Naive B cell (primary cell): ENCODE measurements at places on chromosomes 5 and 9.

DNA sequence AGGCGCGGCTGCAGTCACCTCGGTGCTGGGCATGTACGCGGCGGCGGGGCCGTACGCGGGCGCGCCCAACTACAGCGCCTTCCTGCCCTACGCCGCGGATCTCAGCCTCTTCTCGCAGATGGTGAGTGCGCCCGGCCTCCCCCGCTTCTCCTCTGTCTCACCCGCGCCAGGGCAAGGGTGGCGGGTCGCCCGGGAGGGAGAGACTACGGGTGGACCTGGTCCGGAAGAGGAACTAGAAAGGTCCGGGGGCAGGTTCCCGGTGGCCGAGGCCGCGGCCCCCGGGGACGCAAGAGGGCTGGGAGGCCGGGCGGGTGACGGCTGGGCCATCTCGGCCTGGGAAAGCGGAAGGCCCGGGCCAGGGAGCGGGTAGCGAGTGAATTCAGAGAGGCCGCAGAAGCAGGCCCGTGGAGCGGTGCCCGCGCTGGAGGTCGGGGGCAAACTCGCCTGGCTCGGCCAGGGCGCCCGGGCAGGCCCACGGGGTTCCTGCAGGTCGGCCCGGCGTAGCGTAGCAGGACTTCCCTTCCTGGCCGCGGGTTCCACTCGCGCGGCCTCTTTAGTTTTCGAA is 711 bp downstream of the IRX1 start:
- no peak for DNase-seq

DNA sequence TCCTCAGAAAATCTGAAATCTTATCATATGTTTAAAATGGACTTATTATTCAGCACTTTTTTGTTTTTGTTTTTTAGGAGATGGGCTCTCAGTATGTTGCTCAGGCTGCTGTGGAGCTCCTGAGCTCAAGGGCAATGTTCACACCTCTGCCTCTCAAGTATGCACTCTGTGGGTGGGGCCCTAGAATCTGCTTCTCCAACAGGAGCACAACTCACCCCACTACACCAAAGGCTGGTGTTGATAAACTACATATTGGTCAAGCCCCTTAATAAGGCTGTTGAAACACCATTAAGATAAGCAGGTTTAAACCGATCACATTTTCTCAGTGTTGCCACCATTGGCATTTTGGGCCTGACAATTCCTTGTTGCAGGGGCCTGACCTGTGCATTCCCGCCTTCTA is 131.6 kb downstream of the FANCC start:
- no peak for DNase-seq

DNA sequence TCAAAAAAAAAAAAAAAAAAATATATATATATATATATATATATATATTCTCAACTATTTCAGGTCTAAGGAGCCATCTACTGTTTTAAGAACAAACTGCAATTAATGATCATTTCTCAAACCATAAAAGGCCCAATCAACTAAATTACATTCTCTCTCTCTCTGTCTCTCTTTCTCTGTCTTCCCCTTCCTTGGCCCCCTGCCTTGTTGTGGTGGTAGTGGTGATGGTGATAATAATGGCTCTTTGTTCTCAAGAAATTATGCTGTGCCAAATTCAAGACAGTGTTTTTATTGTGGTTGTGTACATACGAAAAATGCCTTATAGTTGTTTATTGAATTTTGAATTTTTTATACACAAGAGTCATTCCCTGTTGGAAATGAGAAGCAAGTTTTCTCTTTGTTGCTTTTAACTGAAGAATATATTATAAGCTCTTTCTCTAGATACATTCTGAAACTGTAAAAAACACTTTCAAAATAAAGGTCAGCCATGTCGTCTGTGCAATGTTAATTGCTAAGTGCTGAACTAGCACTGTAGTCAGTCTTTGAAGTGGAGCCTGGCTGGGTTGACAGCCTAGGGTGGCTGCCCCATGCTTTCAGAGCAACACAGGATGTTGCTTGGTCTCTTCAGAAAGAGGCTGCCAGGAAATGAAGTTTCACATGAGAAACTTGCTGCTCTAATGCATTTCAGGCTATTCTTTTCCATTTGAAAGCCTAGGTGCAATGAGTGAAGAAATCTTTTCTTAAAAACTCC is 96.0 kb downstream of the HINT1 start:
- DNase-seq, result peak; percentile 20

DNA sequence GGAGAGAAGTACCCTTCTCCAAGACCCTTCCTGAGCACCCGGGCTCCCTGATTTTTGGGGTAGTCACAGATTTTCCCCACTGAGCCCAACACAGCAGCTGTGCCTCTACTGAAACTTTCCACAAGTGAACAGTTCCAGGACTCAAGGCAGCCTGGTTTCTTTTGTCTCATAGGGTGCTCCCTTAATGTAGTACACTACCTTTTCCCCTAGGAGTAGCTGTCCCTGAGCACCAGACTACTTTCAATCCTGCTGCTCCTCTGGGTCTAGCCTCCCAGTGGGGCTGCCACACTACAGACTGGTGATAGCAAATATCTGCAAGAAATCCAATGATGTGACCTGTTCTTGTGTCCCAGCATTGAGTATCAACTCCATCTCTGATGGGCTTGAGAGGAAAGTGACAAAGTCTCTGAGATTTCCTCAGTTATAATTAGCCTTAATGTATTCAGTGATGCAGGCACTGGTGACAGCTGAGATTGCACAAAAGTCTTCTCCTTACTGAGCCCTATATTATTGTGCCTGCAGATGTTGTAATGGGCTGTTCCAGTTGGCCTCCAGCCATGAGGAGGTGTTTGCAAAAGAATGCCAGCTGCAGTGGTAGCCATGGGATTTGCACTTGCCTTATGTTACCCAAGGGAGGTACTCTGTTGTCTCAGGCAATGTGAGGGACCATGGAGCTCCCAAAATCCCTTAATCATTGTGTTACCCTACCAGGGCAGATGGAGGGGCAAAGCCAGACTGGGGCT is 1802.5 kb downstream of the EFNA5 start:
- DNase-seq, result no peak

GRCh38 chr5:132547269-132547668 is 3.9 kb upstream of the IL5 start:
- no peak for DNase-seq

GRCh38 chr9:124440786-124441185 is 9.5 kb upstream of the ADGRD2 start:
- DNase-seq, result no peak

GRCh38 chr5:159224471-159224870 is 15.1 kb upstream of the RNF145 start:
- DNase-seq, result no peak

DNA sequence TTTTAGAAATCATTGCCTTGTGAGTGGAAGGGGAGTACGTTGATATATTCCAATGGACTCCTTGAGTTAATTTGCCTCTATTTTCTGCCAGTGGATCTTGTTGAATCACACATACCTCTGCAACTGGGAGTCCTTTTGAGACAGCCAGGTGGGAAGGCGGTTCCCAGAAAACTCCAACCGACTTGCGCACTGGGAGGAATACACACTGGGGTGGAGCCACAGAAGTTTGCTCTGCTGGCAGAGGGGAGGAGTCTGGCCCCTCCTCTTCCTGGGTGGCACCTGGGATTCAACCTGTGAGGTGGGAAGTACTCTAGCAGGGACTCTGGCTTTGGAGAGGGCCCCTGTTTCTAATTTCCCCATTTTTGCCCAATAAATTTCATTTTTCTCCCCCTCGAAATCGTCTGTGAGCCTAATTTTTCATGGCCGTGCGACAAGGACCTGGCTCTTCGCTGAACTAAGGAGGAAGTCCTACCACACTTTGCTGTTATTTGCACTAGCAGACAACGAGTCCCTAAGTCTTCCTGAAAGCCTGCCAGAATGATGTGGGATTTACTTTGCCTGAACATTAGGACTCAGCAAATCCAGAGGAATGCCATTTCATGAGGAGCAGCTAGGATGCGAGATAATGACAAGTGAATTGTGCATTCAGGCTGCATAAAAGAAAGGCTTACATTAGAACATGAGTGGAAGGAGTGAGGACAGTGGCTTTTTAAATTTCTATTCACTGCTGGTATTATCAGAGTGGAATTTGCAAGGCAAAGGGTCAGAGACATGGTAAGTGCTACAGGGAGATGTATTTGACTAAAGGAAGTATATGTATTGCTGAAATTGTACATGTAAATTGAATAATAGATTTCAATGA is 67.2 kb downstream of the PRLR start:
- no peak for DNase-seq

DNA sequence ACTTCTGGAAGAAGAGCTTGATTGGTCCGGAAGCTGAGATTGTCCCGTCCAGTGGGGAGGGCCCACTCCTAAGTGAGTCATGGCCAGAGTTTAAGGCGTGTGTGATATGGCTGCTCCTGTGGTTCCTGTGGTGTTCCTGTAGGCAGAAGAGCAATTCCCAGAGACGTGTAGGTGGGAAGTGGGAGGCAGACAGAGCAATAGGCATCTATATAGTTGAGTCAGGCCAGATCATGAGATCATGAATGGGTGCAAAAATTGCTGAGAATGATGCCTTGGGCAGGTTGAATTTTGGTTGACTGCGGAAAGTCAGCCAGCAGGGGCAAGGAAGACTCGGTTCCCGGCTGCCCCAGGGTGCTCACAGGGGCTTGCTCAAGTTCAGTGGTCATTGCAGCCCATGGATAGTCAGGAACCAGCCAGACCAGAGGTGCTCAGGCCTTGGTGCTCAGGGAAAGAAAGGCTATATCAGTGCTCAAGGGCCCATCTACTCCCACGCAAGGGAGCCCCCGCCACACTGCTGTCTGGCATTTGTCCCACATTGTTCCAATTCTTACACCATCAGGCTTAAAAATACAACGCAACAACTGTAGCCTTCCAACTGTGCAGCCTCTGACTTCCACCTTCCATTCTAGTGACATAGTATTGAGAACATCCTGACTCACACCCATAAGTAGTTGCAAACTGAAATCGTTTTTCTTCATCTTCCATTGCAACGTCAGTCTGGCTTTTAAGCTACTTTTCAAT is 21.0 kb upstream of the GSN start:
- DNase-seq, result no peak

DNA sequence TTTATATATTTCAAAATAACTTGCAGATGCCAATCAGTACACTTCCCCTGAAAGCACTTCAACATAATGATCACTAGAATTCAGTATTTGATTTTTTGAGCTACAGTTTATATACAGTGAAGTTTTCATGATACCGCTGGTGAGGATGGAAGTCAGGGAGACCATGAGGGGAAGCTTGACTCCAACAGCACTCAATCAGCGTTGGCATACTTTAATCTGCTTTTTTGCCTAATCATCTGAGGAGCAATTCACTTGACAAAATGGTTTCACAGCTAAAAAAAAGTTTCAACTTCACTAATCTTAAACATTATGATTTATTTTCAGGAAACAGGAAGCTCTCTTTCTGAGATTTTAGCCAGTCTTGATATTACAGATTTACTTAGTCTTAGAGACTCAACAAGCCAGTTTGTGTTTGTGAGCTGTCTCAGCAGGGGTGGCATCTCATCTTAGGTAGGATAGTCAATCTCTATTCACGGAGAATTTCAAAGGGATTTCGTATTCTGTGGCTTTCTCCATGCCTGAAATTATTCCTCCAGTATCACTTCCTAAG is 111.4 kb upstream of the ARRDC3 start:
- no peak for DNase-seq

- DNase-seq, result no peak
Measured at GRCh38 chr5:153367466-153367865, 123.0 kb upstream of the GRIA1 start.

DNA sequence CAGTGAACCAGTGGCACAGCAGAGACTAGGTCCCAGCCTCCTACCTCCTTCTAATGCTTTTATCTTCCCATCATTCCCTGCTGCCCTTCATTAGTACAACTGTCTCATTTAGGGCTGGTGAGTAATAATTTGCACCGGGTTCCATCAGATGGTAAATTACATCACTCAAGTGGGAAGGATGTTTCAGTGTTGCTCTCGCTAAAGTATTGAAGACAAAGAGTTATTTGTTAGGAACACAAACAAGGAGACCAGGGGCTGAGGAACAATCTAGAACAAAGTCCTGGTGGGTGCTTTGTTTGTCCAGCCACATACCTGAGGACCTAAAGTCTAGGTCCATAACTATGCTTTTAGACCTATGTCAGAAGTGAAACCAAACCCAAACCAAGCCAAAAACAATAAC is 52.4 kb downstream of the SEC61B start:
- DNase-seq, result no peak
